Daoy (cell line): ENCODE measurements at places on chromosomes 12 and 14.

- DNase-seq: no peak
Observed at GRCh38 chr14:53462931-53463778, 310.0 kb upstream of the DDHD1 start.

- DNase-seq: no peak
Observed at GRCh38 chr14:36647417-36647823, 14.2 kb upstream of the PAX9 start.

GRCh38 chr12:6938353-6939190 is 5.0 kb upstream of the RNU7-1 start:
- no peak for DNase-seq

GRCh38 chr12:56241424-56242303 is 11.8 kb downstream of the SLC39A5 start:
- no peak for DNase-seq

DNA sequence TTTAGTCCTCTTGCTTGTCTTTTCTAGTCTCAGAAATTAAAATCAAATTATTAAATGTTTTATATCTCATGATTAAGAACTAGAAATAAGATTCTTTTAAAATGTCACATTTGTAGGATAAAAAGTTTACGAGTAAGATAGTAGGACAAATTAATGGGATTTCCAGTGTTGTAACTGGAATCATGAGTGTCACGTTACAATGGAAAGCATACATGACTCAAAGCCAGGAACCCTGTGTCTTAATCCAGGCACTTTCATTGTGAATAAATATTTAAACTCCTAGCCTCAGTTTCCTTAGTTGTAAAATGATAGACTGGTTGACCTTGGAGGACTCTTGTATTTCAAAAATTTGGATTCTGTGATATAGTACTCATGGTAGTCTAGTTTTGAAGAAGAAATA is 84.9 kb downstream of the MIA2 start:
- DNase-seq: no peak

DNA sequence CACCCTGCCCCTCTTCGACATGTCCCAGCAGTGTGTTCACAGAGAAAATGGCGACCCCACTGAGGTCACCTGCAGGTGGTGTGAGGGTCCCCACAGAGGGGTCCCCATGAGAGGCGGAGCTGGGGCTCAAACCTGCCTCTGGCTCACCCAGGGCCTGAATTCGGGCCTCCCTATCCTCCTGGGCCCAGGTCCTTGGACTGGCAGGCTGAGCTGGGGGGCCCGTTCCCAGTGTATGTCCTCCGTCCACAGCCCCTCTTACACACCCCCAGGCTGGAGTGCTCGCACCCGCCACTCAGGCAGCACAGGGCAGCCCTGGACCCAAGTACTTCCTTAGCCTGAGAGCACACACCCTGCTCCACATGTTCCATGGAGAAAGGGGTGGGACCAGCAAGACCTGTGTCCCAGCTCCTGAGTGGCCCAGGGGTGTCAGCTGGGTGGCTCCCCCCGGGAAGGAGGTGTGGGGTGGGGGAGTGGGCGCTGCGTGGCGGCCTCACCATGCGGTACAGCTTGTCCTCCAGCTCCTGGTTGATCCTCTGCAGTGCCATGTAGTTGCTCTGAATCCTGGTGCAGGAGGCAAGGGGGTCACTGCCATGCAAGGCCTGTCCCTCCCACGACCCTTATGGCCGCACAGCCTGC is 42.6 kb downstream of the BEGAIN start:
- no peak for DNase-seq

GRCh38 chr14:77638771-77639171 is 22.3 kb upstream of the SPTLC2 start:
- peak; percentile 75 for DNase-seq
